Small intestine (tissue), 16 donors: ENCODE measurements at places on chromosomes 7 and 10.

DNA sequence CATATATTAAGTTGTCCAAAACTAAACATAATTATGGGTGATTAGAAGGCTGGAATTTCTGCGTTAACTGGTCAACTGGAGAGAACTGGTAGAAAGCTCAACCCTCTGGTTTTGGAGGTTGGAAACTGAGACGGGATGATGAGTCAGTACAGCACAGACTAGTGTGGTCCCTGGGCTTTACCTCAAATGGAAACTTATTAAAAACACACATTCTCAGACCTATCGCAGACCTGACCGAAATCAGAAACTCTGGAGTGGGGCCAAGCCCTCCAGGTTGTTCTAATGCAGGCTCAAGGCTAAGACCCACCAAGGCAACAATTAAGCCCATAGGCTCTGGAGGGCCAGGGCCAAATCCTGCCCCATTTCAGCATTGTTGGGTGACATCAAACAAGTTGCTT is 136.9 kb downstream of the KCNMA1 start:
- DNase-seq, result no peak

GRCh38 chr10:93420944-93421825 is 60.9 kb downstream of the MYOF start:
- no peak for DNase-seq

DNA sequence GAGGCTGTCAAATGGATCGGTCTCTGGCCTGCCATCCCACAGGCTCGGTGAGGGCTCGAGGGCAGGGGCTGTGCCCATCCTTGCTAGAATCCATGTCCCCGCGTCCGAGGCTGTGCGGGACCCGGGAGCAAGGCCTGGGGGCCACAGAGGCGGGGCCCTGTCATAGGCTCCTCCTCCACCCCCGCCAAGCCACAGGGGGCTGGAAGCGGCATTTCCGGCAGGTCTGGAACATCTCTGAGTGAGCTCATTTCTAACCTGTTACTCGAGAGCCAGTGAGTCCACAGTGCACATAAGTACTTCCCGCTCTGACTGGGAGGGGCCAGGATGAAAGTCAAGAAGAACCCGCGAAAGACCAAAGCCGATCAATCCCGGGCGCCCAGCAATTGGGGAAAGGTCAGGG is 57.6 kb downstream of the NKX6-2 start:
- DNase-seq, result no peak

GRCh38 chr10:133104963-133105640 is 17.4 kb downstream of the ADGRA1 start:
- no peak for DNase-seq

- no peak for DNase-seq
Observed at GRCh38 chr7:144049491-144049890, 743 bp downstream of the OR2A5 start.

- DNase-seq, result peak; percentile 72
Observed at GRCh38 chr7:20577441-20578071, 37.9 kb upstream of the ABCB5 start.

GRCh38 chr10:94268652-94269051 is 94.1 kb downstream of the NOC3L start:
- no peak for DNase-seq
